ENCODE measurements at places on chromosomes 16 and 17.

DNA sequence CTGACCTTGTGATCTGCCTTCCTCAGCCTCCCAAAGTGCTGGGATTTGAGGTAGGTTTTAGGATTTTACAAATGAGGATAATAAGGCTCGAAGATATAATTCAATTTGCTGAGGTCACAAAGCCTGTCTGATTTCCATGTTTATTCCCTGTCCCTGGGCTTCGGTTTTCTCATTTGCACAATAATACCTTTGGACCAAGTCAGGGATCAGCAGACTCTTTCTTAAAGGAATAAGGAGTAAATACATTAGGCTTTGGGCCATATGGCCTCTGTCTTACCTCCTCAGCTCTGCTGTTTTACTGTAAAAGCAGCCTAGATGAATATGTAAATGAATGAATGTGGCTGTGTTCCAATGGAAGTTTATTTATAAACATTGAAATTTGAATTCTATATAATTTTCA lies 442.8 kb downstream of the HS3ST4 start:
- no peak for DNase-seq

DNA sequence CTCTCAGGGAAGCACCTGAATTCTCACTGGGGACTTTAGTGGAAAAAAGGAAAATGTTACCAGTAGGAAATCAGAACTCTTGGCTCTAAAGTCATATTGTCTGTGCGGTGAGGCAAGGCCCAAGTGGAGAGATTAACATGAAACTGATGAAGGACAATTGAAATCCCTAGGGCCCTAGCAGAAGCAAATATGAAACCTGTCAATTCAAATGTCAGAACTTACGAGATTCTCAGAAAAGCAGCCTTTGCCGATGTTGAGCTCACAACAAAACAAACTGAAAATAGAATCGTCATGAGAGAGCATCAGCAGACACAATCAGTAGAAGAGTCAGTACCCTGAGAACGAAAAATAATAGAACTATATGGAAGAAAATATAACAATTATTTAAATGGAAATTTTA lies 108.8 kb downstream of the ELAC2 start:
- DNase-seq: no peak

GRCh38 chr16:75282466-75283281 lies 31.2 kb upstream of the BCAR1 start:
- no peak for DNase-seq

- DNase-seq: no peak
Observed at GRCh38 chr16:56270828-56271227, 79.5 kb downstream of the GNAO1 start.

GRCh38 chr17:18626152-18626870 lies 17.9 kb downstream of the TBC1D28 start:
- no peak for DNase-seq

DNA sequence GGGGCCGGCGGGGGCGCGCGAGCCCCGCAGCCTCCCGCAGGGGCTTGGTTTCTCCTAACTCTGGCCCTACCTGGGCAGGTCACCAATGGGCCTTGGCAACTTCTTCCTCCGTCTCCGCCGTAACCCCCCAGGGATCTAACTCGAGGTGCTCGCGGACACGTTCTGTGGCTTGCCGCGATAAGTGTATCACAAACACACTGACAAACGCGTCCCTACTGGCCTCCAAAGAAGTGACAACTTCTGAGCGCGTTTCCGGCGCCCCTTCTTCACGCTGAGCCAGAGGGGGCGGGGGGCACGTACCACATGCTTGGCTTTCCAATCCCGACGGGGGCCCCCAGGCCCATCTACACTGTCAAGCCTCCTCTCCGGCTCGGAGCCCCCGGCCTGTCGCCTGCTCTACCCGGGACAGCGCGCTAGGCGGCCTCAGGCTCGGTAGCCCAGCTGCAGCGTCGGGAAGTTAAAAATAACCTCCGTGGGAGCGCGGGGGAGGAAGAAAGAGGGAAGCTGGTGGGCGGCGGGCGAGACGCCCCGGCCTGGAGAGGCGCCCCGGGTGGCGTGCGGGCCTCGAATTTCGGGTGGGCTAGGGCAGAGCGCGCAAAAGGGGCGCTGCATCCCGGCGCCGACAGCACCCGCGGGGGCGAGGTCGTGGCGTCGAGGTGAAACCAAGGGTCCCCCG lies 725 bp upstream of the SPHK1 start:
- peak; percentile 19 for DNase-seq

DNA sequence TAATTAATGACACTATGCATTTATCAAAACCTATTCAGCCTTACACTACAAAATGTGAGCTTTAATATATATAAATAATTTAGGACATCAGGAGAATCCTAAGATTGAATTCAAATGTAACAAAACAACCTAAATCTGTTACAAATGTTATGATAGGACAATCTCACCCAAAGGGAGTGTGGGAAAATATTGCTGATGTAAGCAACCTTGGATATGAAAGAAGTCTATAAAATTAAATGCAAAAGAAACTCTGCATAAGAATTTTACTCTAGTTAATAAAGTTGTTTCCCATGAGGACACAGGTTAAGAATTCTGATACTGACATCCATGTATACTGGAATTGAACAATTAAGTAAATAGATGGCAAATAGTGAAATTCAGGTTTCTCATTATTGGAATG lies 424.5 kb upstream of the MON1B start:
- no peak for DNase-seq

GRCh38 chr17:6554871-6555330 lies 1.5 kb downstream of the PITPNM3 start:
- no peak for DNase-seq

DNA sequence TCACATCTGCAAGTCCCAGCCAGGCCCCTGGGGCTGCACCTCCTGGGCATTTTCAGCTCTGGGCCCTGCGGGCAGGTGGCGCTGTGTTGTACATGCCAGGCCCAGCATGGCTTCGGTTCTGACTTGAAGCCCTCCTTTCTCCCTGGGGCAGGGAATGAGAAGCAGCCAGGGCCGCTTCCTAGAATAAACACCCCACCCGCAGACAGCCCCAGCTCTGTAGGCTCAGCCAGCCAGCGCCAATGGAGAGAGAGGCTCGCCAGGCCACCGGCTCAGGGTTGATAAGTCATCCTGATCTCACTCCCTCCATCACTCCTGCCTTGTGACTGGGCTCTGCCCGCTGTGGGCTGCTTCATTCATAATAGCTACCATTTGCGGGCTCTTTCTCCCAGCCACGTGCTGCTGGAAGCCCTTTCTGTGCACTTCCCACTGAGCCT lies 6.0 kb upstream of the GLIS2 start:
- DNase-seq: peak; percentile 39

DNA sequence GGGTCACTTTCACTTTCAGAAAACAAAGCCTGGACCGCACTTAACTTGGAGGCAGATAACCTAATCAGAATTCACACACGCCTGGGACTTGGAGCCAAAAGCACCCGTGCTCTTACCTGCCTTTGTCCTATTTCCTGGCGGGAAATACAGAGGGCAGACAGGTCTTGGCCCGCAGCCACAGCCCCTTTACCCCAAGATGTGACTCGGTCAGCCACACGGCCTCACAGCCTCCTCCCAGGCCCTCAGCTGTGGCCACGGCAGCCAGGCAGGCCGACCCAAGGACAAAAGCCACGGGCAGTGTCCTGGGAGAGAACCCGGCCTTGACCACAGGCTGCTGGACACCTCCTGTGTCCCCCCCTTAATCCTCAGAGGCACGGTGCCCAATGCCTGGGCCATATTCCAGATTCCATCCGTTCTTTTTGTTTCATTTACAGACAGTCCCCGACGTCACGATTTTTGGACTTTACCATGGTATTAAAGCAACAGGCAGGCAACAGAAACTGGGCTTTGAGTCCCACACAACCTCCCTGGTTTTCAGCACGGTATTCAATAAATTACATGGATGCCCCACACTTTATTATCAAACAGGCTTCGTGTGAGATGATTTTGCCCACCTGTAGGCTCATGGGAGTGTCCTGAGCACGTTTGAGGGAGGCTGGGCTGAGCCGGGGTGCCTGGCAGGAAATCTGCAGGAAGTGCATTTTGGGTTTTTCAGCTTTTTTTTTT lies 30.1 kb upstream of the GAA start:
- no peak for DNase-seq

DNA sequence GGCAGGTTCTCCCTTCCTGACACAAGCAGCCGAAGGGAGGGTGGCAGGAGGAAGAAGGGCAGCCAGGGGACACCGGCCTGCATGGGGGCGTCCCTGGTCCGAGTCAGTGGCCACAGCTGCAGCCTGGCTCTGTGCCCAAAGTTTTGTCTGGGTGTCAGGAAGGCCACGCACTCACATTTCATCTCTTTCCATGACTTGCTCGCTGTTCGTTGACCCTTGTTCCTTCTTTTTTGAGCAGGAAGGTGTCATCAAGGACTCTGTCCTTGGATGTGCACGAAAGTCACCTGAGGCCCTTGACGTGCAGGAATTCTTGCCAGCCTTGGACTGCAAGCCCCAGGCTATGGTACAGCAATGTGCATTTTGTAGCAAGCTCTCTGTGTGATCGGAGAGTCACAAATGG lies 93.3 kb downstream of the TNFRSF13B start:
- DNase-seq: no peak

- DNase-seq: no peak
Observed at GRCh38 chr17:20174588-20175265, 165.6 kb downstream of the SPECC1 start.

- DNase-seq: peak; percentile 68
Observed at GRCh38 chr17:41695954-41696757, 7.5 kb downstream of the EIF1 start.

- no peak for DNase-seq
Observed at GRCh38 chr17:6343736-6344135, 91.2 kb downstream of the AIPL1 start.

DNA sequence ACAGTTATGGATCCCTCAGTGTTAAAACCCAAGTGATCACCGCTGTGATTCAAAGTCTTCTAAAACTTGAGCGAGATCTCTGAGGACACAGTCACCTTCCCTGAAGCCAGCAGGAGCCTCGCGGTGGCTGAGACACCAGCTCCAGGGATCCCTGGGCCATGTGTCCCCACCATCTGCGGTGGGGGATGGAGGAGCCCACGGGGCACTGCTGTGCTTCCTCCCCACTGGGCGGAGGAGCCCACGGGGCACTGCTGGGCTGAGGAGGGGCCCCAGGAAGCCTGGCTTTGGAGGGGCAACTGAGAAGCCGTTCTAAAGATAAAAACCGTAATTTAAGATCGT lies 65.7 kb upstream of the METRNL start:
- DNase-seq: no peak

GRCh38 chr16:31877876-31878642 lies 4.5 kb downstream of the ZNF267 start:
- DNase-seq: no peak

- DNase-seq: no peak
Observed at GRCh38 chr16:79163691-79164387, 436.7 kb downstream of the MAF start.

- no peak for DNase-seq
Observed at GRCh38 chr16:87584271-87584670, 18.0 kb upstream of the JPH3 start.

DNA sequence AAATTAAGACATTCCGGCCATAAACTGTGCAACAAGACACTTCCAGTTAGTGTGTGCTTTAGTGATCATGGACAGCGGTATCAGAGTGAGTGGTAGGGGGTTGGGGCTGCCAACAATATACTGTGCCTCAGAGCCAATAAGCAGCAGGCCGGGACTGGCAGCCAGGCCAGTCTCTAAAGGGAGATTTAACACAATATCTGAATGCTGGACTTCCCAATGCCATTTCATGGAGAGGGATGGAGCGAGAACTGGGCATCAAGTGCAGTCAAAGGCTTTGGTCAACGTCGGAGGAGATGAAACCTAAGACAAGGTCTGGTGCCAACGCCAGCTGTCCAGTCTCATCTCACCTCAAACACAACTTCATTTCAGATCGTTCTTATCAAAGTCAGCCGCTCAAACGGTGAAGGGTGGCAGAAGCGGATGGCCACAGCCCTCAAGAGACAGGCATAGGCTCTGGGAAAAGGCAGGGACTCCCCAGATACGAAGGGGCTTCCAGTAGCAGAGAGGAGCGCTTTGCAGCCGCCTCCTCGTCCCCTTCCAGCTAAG lies 935 bp downstream of the USP32 start:
- DNase-seq: no peak

DNA sequence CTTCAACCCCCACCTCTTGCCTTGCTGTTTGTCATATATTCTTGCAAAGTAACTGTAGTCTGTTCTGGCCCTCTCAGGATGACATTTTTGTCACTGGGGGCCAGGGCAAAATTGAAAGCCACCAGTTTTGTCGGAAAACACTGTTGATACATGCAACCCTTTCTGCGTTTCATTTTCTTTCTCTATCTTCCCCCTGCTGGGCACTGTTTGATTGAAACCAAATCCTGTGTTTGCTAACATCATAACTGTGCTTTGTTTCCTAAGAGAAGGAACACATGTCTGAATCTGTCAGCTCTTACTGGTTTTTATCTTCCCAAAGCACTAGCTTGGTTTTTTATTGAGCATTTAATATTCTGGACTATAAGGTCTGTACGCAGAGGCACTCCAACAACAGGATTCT lies 11.7 kb upstream of the CPPED1 start:
- no peak for DNase-seq

DNA sequence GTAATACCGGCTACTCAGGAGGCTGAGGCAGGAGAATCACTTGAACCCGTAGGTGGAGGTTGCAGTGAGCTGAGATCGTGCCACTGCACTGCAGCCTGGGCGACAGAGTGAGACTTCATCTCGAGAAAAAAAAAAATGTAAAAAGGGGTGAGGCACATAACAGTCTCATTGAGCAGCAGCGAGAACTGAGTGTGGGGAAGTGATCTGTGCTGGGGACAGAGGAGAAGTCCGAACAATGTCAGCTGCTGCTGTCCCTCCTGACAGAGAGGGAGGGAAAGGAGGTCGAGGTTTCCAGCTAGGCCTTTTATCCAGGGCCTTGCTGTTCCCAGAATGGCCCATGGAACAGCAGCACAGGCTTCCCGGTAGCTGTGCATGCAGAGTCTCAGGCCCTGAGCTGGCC lies 14.0 kb downstream of the C16orf74 start:
- no peak for DNase-seq

- DNase-seq: no peak
Observed at GRCh38 chr17:71830866-71831265, 290.0 kb upstream of the SOX9 start.

DNA sequence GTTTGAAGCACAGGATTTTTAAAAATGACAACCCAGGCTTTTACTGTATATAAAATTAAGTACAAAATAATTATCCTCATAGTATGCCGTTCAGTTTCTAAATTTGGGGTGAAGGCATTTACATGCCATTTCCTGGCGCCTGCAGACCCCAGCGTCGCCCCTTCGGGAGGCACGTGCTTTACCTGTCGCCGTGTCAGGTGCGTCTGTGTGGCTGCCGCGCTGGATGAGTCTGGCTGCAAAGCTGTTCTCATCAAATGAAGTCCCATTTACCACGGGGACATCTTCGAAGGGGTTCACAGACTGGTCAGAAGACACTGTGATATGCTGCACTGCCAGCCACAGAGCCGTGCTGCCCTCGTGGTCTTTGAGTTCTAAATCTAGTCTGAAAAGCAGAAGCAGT lies 51.8 kb downstream of the CYB5D2 start:
- no peak for DNase-seq

DNA sequence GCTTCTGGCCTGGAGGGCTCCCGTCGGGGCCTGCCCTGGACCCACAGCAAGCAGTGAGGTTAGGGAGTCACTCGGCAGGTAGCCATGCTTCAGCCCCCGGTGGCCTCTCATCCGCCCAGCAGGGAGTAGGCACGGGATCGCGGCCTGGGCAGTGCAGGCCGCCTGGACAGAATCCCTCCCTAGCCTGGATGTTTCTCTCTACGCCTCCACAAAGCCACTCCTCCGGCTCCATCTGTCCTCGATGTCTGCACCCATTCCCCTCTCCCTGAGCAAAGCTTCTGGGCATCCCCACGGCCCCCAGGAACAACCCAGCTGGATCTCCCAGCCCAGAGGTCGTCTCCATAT lies 145.2 kb downstream of the RBFOX3 start:
- DNase-seq: no peak

GRCh38 chr16:23833960-23834685 lies 1.7 kb upstream of the PRKCB start:
- DNase-seq: no peak
